ENCODE measurements at places on chromosomes 13 and 19.
A peak's percentile ranks its signal among the peaks of the same experiment; 100 is the strongest.

- DNase-seq = no peak
These were observed 20.2 kb downstream of the KCTD12 start for GRCh38 chr13:76865996-76866503.

- no peak for DNase-seq
These were observed 182.5 kb downstream of the KCNRG start for GRCh38 chr13:50197705-50198104.

GRCh38 chr13:93079294-93079693 is 147.3 kb upstream of the GPC6 start:
- no peak for DNase-seq

DNA sequence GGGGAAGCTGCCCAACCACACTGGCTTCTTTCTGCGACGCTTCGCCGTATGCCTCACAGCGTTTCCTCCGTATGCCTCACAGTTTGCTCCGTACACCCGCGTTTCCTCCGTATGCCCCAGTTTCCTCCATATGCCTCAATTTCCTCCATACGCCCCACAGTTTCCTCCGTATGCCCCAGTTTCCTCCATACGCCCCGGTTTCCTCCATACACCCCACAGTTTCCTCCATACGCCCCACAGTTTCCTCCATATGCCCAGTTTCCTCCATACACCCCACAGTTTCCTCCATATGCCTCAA is 22.6 kb downstream of the GAS6 start:
- no peak for DNase-seq

- peak; percentile 62 for DNase-seq
These were observed 56.2 kb downstream of the ABCC4 start for GRCh38 chr13:95245071-95245470.

DNA sequence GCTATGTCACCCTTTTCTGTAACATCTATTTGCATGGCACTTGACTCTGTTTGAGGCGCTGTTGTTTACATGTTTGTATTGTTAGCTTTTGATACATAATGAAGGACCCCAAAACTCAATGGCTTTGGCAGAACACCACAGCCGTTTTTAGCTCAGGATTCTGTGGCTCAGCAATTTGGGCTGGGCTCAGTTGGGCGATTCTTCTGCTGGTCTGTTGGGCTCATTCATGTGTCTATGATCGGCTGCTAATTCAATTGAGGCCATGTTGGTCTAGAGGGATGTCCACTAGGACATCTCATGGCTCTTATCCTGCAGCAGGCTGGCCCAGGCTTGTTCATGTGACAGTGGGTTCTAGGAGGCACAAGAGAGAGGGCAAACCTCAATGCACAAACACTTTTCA is 33.9 kb downstream of the VSTM2B start:
- no peak for DNase-seq

DNA sequence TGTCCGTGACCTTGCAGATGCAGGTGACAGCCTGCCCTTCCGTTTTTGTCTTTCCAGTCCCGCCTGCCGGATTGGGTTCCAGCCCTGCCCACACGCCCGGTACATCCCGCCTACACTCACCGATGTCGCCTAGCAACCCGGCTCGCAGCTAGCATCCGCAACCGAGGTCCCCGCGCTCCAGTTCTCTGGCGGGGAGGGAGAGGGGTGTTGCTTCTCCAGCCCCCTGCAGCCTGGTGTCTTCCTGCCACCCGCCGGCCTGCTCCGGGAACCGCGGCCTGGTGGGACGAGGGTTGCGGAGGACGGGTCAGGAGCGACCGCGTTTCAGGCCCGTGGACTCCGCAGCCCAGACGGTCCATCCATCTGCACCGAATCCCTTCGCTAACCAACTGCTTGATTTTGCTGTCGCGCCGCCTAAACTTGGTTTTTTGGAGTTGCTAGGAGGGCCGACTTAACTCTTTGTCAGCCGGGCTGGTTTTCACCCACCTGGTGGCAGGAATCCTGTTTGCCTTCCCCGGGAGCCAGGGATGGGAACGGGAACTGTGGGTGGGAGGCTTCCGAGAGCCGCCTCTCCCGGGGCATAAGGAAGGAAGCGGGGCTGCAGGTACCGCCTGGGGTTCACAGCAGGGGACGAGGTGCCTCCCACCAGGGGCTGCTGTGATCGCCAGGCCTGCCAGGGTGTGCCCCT is 15.4 kb upstream of the MATK start:
- no peak for DNase-seq

GRCh38 chr19:18009412-18010066 is 1.6 kb downstream of the ARRDC2 start:
- DNase-seq = peak; percentile 74

DNA sequence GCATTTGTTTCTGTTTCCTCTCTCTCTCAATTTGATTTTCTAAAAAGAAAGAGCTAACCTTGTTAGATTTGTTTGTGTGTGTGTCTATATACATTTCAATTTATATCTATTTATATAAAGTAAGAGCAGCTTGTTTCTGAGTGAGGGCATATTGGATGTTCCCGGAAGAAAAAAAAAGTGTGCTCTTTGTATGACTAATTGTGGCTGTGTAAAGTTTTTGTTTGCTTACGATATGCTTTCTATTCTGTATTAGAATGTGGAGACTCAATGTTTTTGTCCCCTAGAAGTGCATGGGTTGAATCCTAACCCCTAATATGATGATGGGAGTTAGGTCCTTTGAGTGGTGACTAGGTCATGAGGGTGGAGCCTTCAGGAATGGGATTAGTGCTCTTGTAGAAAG is 66.6 kb upstream of the C1QTNF9B start:
- DNase-seq = no peak

GRCh38 chr13:25391932-25392331 is 20.2 kb downstream of the ATP8A2 start:
- DNase-seq = no peak

DNA sequence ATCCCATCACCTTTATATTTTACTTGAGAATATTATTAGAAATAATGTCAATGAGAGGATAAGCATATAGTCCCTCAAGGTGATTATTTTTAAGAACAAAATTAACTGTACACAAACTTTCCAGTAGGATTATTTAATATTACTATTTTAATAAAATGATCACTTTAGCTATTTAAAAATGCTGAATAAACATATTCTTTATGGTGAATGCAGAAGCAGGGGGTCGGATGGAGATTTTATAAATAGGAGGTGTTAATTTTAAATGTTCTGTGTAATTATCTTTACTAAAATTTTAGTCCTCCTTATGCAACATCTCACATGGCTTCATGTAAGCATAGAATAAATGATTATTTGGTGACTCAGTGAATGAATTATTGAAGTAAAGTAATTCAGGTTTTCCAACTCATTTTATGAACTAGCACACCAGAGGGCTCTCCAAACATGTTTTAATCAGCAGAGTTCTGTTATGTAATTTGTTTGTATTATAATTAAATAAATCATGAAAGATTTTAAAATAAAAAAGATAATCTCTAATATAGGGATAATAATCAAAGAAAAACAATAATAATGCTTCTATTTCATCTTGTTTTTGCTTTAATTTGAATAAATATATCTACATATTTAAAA is 1635.2 kb downstream of the EFNB2 start:
- DNase-seq = no peak

DNA sequence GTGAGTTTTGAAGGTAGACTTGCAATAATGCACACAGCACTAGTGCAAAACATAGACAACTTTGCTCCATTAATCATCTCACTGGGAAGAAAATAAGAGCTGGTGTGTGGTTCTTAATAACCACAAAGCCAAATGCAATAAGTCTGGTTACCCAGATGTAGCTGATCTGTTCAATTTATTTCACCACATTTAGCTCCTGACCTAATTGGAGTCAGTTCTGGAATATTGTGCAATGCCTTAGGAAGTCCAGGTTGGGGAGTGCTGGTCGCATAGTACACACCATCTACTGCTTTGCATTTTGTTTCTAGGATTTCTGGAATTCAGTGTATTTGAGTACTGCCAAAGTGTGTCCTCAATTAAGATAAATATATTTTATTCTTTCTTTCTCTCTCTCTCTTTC is 483.3 kb upstream of the SPRY2 start:
- no peak for DNase-seq

GRCh38 chr19:37867831-37868230 is 38.6 kb downstream of the WDR87 start:
- no peak for DNase-seq

GRCh38 chr13:45333977-45334922 is 6.7 kb downstream of the TPT1 start:
- DNase-seq = no peak

DNA sequence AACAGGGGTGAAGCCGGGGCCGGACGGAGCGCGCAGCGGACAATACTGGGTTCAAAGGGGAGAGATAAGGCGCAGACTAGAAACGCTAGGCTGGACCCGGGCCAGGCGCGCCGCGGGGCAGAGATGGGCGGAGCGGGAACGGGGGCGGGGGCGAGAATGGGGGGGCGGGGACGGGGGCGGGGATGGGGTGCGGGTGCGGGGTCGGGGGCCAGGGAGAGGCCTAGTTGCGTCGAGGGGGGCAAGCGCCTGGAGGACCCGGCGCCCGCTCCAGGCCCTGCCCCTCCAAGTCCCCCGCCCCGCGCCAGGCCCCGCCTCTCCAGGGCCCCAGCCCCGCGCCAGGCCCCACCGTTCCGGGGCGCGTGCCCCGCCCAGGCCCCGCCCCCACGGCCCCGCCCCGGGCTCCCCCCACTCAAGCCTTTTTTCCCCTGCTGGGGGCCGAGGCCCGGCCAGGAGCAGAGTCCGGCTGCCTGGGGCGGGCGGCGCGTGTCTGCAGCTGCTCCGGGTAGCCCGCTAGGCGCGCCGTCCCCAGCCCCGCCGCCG is at the start of gene CERS4:
Gene CERS4, plus strand, starts transcription at position 449 of the 540 bp plus-strand sequence. CDS start 41,707 bp downstream, outside the sequence.
- peak; percentile 20 for DNase-seq

DNA sequence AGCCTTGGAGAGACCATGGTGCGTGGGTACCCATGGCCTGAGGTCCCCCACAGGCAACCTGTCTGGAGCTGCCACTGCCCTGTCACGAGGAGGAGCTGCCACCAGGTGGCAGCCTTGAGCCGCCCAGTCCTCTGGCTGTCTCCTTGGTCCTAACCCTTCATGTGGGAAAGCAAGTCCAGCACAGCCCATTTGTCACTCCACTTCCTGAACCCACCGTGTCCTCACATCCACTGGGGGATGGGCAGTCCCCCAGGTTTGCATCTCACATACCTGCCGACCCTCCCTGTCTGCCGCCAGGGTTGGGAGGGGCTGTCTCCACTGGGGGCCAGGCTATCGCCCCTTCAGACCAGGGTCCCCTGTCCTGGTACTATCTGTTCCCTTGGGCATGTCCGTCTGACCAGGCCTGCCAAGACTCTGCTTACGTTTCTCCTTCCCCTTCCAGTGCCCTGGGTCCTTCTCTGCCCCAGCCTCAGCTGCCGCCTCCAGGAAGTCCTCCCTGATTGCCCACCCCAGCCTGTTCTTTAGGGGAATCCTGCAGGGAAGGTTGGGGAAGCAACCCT is 4.5 kb downstream of the FAM174C start:
- peak; percentile 86 for DNase-seq

DNA sequence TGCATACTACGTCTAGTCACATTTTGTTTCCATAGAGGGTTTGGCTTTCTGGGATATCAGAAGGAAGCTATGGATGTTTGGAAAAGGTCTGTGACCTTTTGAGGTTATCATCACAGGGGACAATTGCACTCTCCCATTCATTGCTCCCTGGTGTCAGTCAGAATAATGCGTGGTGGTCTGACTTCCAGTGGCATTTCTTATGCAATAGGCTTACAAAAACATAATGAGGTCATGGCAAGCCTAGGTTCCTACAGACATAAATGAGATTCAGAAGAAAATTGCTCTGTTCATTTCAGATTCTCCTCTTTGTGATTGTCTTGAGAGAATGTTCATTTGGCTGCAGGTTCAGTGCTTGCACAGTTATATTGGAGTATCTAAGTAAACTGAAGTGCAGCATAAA is 54.6 kb downstream of the ARHGAP35 start:
- peak; percentile 27 for DNase-seq

DNA sequence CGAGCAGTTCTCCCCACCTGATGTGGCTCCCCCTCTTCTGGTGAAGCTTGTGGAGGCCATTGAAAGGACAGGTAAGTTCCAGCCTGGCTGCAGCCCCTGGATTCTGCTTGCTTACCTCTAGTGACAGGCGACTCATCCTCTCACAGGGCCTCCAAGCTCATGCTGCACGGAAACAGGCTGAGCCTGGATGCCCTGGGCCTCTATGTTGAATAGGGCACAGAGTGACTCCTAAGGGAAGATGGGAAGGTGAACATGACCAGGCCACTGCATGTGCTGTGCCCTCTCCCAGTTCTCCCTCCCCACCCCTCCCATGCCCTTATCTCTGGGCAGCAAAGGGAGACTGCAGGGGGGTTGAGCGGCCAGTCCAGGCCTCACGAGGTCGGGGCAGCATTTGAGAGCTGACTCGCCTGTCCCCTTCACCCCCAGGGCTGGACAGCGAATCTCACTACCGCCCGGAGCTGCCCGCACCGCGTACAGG is 7.6 kb downstream of the PIK3R2 start:
- no peak for DNase-seq

- no peak for DNase-seq
These were observed 84.2 kb downstream of the COL4A2 start for GRCh38 chr13:110391273-110391672.

DNA sequence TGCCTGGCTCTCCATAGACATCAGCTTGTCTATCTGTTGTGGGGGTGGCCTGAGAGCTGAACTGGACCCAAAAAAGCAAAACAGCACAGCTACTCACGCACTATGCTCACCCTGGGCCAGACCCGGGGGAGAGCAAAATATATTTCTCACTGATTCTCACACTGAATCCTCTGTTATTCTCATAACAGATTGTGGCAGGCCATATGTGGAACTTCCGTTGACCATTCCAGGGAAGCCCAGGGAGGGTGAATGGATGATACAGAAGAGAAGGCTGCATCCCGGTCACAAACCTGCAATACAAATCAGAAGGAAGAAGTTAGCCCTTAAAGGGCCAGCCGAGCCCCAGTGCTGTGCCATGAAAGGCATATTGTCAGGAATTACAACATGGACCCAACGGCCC is 362.5 kb downstream of the ZNF536 start:
- no peak for DNase-seq

- no peak for DNase-seq
These were observed 348.1 kb downstream of the FOXO1 start for GRCh38 chr13:40318366-40318765.

DNA sequence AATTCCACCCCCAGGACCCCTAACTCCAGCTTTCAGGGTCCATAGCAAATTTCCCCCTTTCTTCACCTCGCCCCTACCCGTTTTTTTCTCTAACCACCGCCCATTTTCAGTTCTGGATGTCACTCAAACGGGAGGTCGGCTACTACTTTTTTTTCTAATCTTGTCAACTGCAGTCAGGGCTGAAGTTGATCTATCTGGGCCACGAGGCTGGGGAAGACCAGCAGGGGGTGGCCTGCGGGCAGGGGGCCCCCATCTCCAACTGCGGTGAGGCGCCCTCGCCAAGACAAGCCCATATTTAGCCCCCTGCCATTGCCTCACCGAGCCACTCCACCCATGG is 748 bp downstream of the LHFPL6 start:
- DNase-seq = peak; percentile 6

GRCh38 chr13:102369302-102369701 is 32.5 kb downstream of the FGF14 start:
- DNase-seq = no peak

GRCh38 chr19:32471095-32471494 is 65.5 kb downstream of the DPY19L3 start:
- no peak for DNase-seq

- no peak for DNase-seq
These were observed 71.0 kb upstream of the SLC15A1 start for GRCh38 chr13:98823442-98823841.

Data from suppressor macrophage treated with lipopolysaccharide for 4 hours (primary cell).